ENCODE measurements at places on chromosomes 3 and 15.
A peak's percentile ranks its signal among the peaks of the same experiment; 100 is the strongest.

GRCh38 chr15:68091743-68092142, 37.6 kb downstream of the PIAS1 start:
- DNase-seq: no peak

- DNase-seq: peak; percentile 49
These were observed 141.5 kb upstream of the TBL1XR1 start for GRCh38 chr3:177338697-177339219.

DNA sequence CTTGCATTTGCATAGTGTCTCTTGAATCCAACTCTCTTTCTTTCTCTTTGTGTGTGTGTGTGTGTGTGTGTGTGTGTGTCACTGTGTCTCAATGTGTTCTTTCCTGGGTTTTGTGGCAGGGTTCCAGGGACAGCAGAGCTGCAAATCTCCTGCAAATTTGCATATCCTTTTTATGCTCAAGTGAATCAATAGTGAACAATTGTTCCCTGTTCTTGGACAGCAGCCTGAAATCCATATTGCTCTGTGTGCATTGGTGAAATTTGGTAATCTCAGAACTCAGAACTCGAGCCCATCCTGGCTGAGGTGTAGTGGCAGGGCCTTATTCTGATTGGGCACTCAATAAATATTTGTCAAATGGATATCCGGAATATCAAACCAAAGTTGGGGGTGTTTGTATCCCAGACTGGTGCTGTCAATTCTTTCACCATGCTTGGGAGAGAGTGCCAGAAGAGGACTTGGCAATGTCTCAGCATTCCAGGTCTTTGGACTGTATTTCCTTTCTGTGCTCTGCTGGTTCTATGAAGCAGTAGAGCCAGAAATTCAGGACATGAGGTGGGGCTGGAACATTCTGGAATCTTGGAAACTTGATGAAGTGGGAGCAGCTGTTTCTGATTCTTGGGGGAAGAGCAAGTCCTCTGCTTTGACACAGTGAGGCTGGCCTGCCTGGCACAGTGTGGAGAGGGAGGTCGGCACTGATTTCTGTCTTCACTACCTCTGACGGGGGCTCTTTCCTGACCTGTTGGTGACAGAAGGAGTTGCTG, 380.6 kb upstream of the C2CD4B start:
- no peak for DNase-seq

GRCh38 chr3:106049821-106050220, 181.0 kb upstream of the CBLB start:
- DNase-seq: no peak

DNA sequence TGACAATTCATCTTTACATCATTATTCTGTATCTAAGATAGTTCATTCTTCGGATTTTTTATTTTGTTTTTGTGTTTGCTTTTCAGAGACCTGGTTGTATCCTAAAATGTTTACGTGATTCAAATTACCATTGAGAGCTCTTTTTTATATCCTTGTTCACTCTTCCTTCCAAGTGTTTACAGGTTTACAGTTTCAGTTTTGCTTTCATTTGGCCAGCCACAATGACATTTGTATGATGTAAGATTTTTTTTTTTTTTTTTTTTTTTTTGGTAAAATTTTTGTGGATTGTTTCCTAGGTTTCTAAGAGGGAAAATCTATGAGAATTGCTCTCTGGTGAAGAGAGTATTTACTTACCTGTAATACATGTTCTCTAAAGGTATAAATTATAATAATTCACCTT, 55.0 kb downstream of the SETD5 start:
- peak; percentile 8 for DNase-seq

GRCh38 chr3:4494895-4495264, 1.7 kb downstream of the ITPR1 start:
- DNase-seq: no peak

DNA sequence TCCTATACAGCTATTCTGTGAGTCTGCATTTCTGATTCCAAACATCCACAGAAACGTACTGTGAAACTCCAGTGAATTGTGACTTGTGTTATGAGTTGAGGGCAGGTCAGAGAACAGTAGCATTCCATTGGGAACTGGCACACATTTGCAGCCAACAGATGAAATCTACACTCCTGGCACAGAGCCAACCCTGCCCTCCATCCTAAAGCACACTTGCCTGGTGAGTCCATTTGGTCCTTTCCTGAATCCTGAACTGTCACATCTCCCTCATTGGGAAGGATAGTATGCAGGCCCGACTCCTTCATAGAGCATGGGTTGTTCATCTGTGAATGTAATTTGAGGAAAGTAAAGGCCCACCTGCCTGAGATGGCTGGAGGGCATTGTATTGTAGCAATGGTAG, 314.3 kb upstream of the RASGRP1 start:
- no peak for DNase-seq

DNA sequence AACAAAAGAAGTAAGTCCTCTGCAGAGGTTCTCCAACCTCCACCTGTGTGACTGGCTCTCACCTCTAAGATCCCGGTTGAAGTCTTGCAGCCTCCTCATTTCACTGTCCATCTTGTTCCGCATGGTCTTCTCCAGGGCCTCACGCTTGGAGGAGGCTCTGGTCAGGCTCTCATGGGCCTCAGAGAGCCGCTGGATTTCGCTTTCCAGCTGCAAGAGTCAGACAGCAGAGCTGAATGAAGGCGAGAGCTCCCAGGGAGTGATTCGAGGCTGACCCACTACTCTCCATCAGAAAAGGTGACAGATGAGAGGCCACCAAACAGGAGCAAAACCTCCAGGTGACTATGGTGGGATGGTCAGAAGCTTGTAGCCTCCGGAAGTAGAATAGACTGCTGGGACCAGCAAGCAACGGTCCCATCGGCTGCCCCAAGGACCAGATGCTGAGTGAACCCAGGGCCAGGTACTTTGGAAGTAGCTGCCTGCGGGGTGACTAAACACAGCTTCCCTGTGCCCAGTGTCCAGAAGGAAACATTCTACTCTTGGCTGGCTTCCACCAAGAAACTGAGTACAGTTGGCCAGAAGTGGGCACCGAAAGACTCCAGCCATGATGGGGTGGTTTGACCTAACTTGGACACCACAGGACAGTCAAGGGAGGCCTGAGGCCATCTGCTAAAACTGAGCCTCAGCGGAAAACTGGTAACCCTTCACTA, 7.9 kb downstream of the AMOTL2 start:
- DNase-seq: no peak

GRCh38 chr15:58487724-58488120, 55.9 kb downstream of the LIPC start:
- no peak for DNase-seq

GRCh38 chr3:54713031-54713430, 214.8 kb downstream of the LRTM1 start:
- DNase-seq: no peak

- no peak for DNase-seq
These were observed 18.6 kb downstream of the KPNA4 start for GRCh38 chr3:160546727-160547126.

GRCh38 chr3:73342077-73342476, 280.6 kb downstream of the EBLN2 start:
- DNase-seq: no peak

DNA sequence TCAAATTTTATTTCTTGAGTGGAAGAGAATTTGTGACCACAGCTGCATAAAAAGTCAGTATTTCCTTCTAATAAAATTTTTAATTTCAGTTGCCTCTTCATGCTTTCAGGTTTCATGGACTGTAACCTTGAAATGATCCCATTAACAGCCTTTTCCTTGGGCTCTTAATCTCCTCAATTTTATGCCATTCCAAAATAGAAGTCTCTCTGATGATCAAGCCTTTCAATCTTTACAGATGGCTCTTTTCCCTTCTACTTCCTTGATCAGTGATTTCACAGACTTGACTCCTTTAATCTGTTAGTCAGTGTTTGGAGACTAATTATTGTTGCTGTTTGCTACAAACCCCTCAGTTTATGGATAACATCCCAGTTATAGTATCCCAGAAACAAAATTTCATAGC, 11.9 kb downstream of the TSC22D2 start:
- no peak for DNase-seq

- DNase-seq: no peak
These were observed 6.5 kb downstream of the KLF13 start for GRCh38 chr15:31333119-31333518.

GRCh38 chr3:36944641-36945270, at the start of gene TRANK1:
Gene TRANK1 (minus strand): TSS chr3:36945054. CDS start chr3:36944809, 245 bp downstream.
- peak; percentile 37 for DNase-seq

DNA sequence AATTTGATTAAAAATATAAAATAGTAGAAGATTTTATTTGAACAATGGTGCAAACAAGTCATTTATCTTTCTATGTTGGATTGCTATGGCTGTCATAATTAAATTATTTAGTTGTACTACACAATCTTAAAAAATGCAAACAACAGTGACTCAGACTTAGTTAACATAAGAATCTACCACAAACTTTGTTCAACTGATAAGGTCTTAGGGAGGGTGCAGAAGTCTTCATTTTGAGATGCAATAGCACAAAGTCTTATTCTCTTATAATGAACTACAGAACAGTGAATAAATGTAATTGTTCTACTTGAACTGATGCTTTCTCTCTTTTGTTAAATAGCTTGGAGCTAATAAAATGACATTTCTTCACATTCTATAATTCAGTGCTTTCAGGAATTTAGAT, 482.8 kb upstream of the NAALADL2 start:
- no peak for DNase-seq

DNA sequence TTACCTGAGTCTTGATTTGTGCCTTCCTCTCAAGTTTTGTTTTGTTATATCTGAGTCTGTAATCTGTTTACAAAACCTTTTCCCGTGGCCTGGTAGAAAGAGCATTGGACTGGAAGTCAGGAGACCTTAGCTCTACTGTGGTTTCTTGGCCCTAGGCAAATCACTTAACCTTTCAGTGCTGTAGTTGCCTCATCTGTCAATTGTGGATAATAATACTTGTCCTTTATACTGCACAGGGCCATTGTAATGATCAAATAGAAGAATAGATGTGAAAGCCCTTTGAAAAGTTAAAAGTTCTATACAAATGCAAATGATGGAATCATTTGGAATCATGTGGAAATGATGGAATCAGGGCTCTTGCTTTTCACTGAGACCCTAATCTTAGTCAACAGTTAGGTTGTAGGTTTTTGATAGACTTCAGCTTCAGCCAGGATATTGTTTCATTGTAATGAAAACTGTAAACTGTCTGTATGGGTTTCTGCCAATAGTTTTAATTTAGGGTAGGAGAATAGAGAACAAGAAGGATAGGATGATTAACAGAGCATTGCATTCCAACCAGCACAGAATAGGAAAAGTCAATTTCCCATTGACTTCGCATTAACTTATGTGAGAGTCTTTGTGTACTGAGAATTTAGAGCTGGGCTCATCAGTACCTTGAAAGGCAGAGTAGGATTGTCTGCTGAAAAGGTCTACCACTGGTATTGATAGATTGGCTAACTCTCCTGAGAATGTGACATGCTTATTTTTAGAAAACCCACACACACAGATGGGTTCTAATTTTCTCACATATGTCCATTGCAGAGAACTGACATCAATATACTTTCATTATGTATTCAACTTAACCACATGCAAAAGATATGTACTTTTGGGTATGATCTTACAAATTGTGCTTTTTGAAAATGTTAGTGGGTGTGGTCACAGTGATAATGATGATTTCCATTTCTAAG, 21.8 kb downstream of the MAP2K5 start:
- DNase-seq: no peak

- DNase-seq: no peak
These were observed at the start of gene ERC2 for GRCh38 chr3:56468184-56469106. Gene ERC2 (minus strand): TSS chr3:56468467.

GRCh38 chr15:62459875-62460274, 294.8 kb upstream of the C2CD4B start:
- no peak for DNase-seq

- no peak for DNase-seq
These were observed 272.5 kb upstream of the LYSMD4 start for GRCh38 chr15:100005715-100006114.

GRCh38 chr3:115624901-115625300, 1.6 kb downstream of the GAP43 start:
- no peak for DNase-seq
